ENCODE measurements at places on chromosomes 4 and X.

- DNase-seq = no peak
Measured at GRCh38 chr4:181161669-181162068, 1081.5 kb upstream of the TENM3 start.

DNA sequence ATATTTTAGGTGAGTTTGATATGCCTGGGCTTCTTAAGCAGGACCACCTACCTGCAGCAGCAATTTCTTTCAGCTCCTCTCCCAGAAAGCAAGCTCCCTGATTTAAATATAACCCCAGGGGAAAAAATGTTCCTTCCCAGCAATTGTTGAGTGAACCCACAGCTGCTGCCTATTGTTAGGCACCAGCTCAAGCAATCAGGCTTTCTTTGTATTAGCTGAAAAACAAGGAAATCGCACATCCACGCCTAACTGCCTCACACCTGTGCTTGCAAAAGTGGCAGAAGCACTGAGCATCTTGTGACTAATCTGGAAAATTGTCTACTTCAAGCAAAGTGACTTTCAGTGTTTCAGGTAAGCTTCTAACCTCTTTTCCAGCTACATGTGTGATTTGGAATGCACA is 432.2 kb downstream of the SMARCA1 start:
- DNase-seq = no peak

DNA sequence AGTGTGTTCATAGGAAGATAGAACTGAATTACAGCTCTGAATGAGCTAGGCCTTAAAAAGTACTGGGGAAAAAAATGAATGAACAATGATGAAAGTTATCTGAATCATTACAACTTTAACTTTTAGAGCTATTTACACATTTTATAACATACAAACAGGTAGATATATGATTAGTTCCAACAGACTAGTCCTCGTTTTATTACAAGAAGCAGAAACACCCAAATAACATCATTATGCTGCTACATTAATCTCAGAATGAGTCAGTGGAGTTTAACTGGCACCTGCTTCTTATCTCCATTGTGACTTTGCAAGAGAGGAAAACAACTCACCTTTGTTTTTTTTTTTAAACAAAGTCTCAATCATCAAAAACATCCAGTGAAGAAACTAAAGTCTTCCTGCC is 15.2 kb downstream of the ATP8A1 start:
- DNase-seq = no peak

GRCh38 chrX:30791296-30792278 is 97.5 kb downstream of the TAB3 start:
- no peak for DNase-seq

DNA sequence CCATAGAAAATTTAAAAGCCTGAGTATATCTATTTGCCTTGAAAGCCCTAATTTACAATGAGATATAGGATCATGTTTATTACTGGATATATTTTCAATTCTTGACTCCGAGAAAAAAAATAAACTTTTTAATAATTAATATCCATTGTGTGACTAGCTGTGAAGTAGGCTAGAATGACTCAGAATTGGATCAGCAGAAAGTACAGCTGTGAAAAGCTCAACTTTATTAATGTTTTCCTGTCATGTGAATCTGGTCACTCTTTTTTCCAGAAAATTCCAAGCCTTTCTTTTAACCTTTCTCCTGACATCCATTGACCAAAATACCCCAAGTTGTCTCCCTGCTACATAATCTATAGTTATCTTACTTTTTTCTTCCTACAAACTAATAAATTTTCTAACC is 171.8 kb upstream of the PACRGL start:
- DNase-seq = peak; percentile 41

- no peak for DNase-seq
Measured at GRCh38 chr4:66926687-66927086, 618.6 kb downstream of the CENPC start.

- no peak for DNase-seq
Measured at GRCh38 chr4:13284932-13285331, 199.2 kb downstream of the RAB28 start.

DNA sequence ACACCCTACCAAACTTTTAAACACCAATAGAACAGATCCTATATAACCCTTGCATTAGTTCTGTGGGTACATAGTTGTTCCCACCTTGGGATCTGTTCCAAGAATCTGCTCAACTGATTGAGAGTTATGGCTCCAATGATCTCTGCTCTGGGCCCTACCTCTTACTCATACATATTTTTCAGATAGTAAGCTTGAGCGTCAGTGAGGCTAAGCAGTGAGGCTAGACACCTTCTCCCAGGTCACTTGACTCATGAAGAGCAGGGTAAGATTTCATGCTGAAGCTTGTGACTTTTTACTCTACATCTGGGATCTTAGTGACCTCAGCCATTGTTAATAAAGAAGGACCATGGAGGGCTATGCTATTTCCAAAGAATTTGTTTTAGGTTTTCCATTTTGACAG is 23.1 kb upstream of the TNIP3 start:
- DNase-seq = no peak

GRCh38 chr4:139857021-139857420 is 191.4 kb downstream of the MGST2 start:
- no peak for DNase-seq

DNA sequence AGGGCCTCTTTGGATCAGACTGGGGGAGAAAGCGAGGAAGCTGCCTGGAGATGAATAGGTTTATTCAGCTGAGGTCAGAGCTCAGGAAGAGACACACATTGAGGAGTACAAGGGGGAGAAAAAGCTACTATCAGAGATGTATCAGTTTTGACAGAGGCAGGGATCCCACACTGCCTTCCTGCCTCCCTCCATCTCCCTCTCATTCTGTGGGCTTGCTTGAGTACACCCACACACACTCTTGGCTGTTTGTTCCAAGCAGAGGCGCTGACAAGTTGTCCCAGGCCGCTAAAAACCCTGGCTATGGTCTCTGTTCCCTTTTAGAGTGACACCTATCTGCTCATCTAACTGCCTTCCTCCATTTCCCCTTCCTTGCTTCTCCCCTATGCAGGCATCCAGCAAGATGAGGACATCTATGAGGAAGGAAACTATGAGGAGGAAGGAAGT is 5.2 kb downstream of the TSPYL2 start:
- DNase-seq = no peak

GRCh38 chr4:106317815-106318214 is 1.5 kb downstream of the AIMP1 start:
- DNase-seq = no peak

- DNase-seq = no peak
Measured at GRCh38 chrX:138287205-138287877, 424.2 kb downstream of the FGF13 start.

DNA sequence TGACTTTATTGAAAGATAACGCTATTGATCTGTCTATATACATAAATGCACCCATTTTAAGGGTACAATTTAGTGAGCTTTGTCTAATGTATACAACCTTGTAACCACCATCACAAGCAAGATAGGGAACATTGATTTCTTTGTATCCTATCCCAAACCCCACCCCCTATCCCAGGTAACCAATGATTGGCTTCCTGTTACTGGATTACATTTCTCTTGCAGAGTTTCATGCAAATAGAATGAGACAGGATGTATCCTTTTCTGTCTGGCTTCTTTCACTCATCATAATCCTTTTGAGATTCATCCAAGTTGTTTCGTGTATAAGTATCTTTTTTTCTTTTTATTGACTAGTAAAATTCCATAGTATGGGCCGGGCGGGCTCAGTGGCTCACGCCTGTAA is 1.6 kb upstream of the GRIPAP1 start:
- no peak for DNase-seq

- no peak for DNase-seq
Measured at GRCh38 chr4:146462251-146462650, 59.5 kb downstream of the SLC10A7 start.

DNA sequence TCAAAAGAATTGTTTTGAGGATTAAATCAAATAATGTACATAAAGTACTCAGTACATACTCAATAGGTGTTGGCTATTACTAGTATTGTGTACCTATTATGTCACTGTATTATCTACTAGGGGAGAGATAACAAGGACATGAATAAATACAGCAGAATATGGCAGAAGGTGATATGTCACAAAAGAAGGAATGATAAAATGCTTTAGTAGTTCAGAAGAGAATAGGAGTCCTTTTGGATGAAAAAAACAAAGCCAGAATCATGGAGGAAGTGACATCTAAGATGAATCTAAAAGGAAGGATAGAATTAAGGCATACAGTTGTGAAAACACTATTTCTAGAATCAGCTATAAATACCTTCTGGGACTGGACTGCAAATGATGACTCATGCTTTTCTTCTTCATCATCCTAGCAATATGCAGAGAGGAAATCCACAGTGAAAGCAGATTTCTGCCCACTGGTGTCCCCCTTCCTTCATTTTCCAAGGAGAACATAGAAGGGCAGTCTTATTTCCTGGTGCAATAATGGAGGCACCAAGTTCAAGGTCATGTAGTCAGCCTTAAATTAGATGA is 98.7 kb downstream of the GLUD2 start:
- no peak for DNase-seq

- no peak for DNase-seq
Measured at GRCh38 chr4:162838671-162839070, 328.0 kb downstream of the NAF1 start.

All from AG08395 (cell line).